ENCODE measurements at places on chromosomes 4 and X.

DNA sequence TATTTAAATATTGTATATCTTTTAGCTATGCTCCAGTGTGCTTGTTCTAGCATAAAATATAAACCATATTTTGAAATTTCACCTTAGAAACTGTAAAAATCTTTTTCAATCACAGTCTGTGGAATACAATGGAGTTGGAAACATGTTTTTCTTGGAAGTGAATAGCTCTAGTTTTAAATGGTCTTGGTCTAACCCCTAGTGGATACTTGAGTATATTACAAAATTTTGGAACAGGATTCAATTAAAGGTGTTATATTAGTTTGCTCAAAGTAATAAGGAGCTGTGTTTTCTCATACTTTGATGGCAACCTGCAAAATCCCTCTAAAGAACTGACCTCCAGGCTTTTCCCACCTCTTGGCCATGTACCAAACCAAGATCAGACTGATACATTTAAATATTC lies 48.2 kb downstream of the STK26 start:
- DNase-seq = no peak

DNA sequence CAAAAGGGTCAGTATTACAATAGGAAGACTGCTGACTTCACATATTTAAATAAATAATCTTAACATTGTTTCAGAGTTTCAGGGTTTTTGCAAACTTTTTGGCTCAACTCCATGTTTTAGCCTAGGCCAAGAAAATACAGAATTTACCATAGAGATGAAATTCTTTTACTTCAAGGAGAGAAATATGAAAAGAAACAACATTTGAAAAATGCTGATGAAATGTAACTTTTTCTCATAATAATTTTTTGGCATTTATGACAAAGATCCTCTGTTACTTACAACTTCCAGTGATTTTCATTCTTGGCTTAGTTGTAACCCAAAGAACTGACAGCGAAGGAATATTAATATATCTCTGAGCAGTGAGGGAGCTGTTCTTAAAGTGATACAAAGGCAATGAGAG lies 316.1 kb upstream of the EMCN start:
- DNase-seq = no peak

GRCh38 chr4:169185133-169185956 lies 85.4 kb downstream of the SH3RF1 start:
- no peak for DNase-seq

DNA sequence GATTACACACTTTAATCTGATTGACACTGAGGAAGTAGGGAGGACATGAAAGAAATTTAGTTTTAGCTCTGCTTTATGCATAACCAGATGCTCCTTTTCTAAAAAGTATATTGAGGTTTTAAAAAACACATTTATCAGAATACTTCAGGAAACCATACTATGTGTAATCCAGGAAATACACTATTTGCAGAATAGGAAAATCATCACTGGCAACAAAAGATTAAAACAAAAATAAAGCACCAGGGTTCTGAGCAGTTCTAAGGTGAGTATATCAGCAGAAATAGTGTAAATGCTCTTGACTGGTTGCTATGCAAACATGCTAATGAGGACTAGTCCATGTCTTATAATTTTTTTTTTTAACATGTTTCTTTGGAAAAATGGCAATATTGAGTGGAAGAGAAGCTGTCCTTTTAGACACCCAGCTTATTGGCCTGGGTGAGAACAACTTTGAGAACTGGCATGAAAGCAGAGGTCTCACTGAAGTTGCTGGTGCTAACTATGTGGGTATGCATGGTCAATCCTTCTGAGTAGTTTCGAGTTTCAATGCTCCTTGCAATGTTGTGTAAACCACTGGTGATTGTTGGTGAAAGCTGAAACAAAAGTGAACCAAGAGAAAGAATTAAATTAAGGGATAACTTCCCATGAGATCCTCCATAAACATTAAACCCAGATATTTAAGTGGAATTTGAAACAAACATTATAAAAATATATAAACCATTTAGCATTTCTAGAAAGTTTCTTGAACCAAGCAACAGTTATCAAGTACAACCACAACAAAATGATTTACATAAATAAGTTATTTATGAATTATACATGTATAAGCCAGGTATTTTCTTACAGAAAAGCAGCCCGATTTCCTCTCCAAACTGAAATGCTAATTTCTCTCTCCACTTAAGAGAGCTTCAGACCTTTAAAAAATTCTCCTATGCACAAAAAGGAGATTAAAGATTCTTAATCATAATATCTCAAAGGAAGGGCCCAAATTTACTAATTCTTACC lies 20.4 kb upstream of the SCD5 start:
- no peak for DNase-seq

DNA sequence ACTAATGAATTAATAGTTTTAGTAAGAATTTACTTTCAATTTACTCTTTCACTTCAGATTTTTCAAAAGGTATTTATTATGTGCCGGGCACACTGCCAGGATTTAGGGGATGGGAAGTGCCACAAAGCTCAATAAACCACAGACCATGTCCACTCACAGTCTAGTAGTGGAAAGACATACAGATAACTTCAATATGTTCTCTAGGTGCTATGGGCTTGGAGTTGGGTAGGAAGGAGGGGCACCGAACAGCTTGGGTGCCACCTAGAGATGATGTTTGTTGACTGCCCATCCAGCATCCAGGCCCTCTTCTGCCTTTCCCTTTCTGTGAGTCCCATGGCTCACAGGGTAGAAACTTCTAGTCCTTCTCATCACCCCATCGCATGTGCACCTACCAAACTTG lies 17.8 kb downstream of the MFAP3L start:
- DNase-seq = no peak

DNA sequence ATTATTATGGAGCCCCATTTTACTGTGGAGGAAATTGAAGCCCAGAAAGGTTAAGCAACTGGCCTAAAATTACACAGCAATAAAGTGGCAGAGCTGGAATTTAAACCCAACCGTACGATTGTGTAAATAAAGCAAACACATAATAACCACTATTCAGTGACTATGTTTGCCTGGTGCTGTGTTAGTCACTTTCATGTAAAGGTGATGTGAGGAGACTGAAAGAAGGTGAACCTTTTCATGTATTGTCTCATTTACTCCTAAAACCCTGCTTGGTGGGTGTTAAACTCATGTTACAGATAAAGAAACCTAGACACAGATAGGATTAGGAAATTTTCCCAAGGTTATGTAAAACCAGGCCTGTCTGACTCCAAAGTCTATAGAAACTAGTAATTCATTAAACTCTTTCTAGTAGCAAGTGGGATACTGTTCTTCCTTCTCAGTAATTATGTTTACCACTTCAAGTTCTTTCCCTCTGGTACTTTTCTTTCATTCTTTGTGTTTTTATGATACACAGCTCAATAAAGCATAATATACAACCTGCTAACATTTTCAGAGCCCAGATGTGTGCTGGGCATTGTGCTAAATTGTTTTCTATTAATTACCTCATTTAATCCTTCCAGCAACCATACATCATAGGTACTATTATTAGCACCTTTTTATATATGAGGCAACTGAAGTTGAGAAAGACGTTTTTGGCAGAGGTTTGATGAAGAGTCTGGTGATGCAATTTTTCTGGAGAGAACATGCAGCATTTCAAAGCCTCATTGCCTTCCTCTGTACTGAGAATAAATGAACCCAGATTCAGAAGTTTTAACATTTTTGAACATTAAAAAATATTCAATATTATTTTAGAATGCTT lies 202.7 kb downstream of the SPRY1 start:
- DNase-seq = peak; percentile 53

GRCh38 chrX:71171110-71171801 lies 26.6 kb downstream of the NLGN3 start:
- DNase-seq = no peak

- peak; percentile 23 for DNase-seq
Measured at GRCh38 chrX:39814391-39814790, 283.4 kb downstream of the BCOR start.

DNA sequence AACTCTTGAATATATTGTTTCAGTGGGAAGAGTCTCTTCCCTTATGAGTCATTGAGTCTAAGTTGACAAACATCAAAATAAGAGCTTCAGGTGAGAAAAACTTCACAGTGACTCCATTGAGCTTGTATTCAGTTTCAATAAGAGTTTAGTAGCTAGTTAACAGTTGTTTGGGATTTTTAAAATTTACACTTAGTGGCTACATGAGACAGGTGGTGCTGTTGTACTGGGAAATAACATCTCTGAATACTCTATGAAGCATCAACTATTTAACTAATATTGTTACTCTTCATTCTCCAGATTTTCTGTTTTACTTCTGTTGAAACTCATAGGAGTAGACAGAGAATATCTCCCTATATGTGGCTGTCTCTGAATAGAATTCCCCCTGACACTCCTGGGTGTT lies 1609.1 kb downstream of the C4orf33 start:
- DNase-seq = no peak

- DNase-seq = peak; percentile 16
Measured at GRCh38 chr4:179112441-179113170, 1670.4 kb upstream of the AGA start.

DNA sequence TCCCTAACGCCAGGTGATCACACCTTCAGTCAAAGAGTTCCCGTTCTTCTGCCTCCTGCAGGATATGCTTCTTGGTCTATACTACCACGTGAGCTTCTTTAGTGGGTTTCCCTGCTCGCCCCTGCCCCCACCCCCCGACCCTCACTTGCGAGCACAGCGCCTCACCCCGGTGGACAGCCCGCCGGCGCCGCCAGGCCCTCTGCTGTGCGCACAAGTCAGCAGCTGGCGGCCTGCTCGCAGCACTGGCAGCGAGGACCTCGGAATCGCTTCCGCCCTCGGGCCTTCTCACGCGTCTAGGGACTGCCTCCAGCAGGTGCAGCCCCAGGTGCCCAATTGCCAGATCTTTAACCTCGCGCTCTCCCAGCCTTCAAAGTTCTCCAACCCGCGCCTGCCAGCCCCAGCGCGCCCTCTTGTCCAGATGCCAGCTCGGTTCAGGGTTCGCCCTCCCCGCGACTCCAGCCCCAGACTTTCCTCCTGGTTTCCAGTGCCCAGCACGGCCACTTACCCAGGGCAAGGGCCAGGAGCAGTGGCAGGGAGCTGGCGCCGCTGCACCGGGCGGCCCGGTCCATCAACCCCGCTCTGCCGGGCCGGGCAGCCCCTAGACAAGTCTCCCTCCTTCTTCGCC lies 454 bp downstream of the BTC start:
- DNase-seq = no peak

DNA sequence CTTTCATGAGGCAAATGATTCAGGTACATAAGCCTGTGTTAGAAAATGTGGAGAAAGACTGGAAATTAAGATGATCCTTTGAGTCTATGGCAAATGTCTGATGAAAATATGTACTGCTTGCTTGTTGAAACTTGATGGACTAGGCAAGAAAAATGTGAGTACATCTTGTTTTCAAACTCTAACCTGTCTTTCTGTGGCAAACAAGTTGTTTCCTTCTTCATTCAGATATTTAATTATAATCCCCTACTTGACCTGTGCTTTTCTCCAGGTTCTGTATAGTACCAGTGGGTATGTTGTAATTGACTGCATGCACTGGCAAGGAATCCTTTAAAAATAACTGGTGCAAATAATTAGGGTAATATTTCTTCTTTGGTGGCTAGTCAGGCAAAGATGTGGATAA lies 136.7 kb downstream of the ARHGAP24 start:
- no peak for DNase-seq

DNA sequence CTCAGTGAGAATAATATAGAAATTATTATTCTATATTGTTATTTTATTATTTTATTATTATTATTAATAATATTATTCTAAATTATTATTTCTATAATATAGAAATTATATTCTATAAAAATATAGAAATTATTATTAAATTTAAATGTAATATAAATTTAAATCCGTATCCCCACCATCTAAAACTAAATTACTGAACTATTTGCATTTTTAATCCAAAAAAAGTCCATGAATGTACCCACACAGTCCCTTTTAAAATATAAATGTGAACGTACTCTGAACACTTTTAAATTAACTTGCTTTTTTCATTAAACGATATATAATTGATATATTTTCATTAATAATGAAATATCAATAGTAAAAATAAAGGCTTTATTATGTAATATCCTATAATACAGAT lies 248.3 kb upstream of the PCDH7 start:
- DNase-seq = no peak

DNA sequence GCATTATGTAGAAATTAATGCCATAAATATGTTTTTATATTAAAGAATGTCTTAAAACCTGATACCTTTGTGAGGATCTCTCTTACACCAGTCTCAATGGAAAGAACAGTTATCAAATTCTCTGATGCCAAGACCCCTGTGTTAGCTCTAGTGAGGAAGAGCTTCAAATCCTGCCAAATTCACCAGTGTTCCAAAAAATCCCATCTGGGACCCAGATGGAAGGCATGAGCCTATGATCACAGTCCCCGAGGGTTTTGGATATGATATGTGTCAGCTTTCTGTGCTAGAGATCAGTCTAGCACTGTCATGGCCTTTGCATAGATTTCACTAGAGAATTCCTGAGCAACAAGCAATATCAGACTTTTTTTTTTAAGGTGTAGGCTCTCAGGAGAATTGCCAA lies 412.1 kb downstream of the UBE2NL start:
- DNase-seq = no peak

DNA sequence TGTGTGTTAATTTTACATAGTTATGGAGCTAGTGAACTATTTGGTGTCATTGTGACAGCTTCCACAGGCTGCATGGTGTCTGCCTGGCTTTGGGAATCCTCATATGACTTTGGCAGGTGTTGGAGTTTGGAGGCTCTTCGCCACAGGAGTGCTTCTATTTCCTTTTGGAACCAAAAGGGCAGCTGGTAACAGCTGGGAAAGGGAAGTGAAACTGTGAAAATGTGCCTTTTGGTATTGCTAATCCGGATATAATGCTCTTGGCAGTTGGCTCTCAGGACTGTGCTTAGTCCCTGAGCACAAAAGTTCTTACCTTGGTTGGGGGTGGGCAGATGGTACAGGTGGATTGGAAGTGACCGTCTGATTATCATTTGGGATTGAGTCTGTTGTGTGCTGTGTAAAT lies 18.1 kb downstream of the OFD1 start:
- DNase-seq = no peak

- no peak for DNase-seq
Measured at GRCh38 chrX:22959204-22959920, 40.4 kb upstream of the DDX53 start.

- DNase-seq = no peak
Measured at GRCh38 chr4:3021127-3021526, 53.2 kb downstream of the HTT-AS start.

DNA sequence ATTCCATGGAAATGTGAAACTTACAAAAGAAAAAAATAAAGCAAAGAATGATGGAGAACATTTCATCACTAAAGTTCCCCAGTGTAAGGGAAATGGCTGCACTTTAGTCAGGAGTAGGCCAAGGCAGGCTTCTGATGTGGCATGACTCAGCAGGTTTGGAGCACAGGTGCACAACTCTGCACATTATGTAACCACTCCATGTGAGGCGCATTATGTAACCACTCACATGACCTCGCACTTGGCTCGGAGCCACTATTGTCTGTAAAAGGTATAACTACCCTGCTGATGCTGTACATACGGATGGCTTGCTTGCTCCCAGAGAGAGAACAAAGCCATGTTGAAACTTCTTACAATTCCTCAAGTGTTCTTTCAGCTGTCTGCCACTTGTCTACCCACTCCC lies 727.6 kb downstream of the TRAM1L1 start:
- DNase-seq = no peak

Measured in IMR-90 (cell line).